ENCODE measurements at places on chromosomes 11 and 22.

GRCh38 chr11:115682888-115683287 is 178.7 kb upstream of the CADM1 start:
- DNase-seq: no peak

DNA sequence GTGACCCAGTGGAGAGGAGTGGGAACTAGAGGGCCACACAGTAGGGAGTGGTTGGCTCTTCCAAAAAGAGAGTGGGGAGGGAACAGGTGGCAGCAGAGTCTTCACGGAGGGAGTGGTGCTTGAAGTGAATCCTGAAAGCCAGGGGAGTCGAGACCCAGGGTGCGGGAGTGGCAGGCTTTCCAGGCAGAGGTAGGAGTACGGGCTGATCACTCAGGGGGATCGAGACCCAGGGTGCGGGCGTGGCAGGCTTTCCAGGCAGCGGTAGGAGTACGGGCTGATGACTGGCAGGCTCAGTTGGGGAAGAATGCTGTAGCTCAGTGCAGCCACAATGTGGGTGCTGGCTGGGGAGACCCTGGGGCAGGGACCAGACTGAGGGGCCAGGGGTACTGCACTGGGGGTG is 148.2 kb downstream of the TBC1D22A start:
- DNase-seq: no peak

DNA sequence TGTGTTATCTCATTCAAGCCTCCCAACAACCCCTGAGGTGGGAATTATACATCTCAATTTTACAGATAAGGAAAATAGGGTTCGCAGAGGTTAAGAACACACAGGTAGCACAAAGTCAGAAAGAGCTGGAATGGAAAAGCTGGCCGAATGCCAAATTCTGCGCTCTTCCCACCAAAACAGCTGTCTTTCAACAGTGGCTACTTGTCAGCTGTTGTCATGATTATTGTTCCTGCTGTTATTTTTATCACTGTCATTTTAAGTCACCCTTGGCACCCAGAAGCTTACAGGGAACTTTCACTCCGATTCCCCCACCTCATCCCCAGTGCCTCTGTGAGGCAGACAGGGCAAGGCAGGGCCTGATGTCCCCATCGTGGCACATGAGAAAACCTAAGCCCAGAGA is 74.5 kb upstream of the CSNK2A3 start:
- DNase-seq: no peak

- no peak for DNase-seq
These were observed 39.1 kb downstream of the MMP27 start for GRCh38 chr11:102666331-102666957.

GRCh38 chr22:17258015-17258787 is 39.0 kb upstream of the ADA2 start:
- DNase-seq: no peak

- no peak for DNase-seq
These were observed 101.0 kb downstream of the ELP4 start for GRCh38 chr11:31610544-31610943.

GRCh38 chr22:27433585-27434190 is 367.9 kb downstream of the MN1 start:
- no peak for DNase-seq

- DNase-seq: no peak
These were observed 742.9 kb downstream of the LRRC4C start for GRCh38 chr11:40716344-40717130.

- DNase-seq: no peak
These were observed 9.8 kb upstream of the SEPTIN5 start for GRCh38 chr22:19704355-19705015.

- DNase-seq: no peak
These were observed 3.4 kb downstream of the SLC17A6 start for GRCh38 chr11:22341588-22341931.

DNA sequence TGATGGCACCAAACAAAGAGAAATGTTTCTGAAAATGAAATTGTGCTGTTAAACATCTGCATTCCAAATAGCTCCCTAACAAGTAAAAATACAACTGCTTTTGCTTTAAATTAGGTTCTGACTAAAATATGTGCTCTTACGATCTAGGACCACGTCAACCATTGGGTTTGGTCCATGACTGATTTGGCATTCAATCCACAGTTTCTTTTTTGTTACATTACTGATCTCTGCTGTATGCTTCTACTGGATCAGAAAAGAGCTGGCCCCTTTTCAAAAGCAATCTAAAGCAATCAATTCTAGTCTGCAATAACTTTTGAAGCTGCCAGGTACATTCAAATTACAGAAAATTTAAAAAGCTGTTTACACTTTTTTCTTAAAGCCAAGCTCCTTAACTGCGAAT is 1047.1 kb upstream of the CCDC90B start:
- DNase-seq: no peak

GRCh38 chr11:68549789-68550484 is 89.4 kb downstream of the PPP6R3 start:
- DNase-seq: no peak

Measured in activated CD4-positive, alpha-beta T cell treated with anti-CD3 and anti-CD28 coated beads, Interleukin-2, amount 50 U/mL, for 24 hours (primary cell).